ENCODE measurements at places on chromosomes 2 and 18.

GRCh38 chr18:55607773-55608172 lies 19.8 kb upstream of the TCF4 start:
- DNase-seq = no peak

- DNase-seq = no peak
These were observed 141.5 kb downstream of the SPHKAP start for GRCh38 chr2:228039752-228040534.

DNA sequence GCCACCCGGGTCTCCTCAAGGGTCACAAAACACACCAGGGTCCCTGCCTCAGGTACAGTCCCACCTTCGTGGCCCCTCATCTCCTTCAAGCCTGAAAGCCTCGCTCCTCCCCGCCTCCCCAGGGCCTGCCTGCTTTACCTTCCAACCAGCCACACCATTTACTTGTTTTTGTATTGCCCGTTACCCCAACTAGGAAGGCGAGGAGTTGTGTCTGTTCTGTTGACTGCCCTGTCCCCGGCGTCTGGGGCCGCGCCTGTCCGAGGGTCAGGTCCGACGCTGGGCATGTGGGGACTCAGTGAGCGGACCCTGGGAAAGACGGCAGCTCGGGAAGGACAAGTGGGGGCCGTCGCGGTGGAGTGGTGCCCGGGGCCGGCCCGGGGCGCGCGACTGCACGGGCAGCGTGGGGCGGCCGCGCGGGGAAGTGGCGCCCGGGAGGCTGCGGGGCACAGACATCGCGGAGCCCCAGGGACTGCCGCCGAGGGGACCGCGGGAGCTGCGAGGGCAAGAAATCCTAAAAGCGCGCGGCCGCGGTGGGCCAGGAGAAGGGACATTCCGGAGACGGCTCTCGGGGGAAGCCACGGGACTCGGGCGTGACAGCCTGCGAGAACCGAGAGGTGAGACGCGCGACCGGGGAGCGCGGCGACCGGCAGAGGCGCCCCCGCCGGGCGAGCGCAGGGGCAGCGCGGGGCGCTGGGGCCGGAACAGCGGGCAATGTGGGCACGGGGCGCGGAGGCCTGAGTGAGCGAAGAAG lies 797 bp upstream of the GRHL1 start:
- DNase-seq = peak; percentile 24

- no peak for DNase-seq
These were observed 79.2 kb upstream of the PAPOLG start for GRCh38 chr2:60676706-60677330.

- no peak for DNase-seq
These were observed 43.9 kb downstream of the ATIC start for GRCh38 chr2:215355801-215356200.

- DNase-seq = no peak
These were observed 4.9 kb downstream of the ERFE start for GRCh38 chr2:238163481-238164198.

DNA sequence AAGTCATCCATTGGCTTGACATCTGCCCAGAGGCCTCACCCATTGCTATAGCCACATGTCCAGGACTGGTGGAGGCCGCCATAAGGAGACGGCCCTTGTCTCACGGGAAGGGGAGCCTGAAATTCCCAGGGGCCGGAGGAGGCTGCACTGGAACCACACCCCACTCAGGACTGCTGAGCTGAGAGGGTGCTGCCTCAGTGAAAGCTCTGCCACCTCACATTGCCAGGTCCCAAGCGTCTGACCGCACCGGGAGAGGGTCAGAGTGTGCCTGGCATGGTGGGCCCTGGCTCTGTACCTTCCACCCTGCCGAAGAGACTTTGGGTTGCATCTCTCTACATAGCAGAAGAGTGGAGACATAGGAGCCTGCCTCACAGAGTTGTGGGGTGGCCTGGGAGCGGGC lies 134.1 kb upstream of the GLI2 start:
- no peak for DNase-seq

DNA sequence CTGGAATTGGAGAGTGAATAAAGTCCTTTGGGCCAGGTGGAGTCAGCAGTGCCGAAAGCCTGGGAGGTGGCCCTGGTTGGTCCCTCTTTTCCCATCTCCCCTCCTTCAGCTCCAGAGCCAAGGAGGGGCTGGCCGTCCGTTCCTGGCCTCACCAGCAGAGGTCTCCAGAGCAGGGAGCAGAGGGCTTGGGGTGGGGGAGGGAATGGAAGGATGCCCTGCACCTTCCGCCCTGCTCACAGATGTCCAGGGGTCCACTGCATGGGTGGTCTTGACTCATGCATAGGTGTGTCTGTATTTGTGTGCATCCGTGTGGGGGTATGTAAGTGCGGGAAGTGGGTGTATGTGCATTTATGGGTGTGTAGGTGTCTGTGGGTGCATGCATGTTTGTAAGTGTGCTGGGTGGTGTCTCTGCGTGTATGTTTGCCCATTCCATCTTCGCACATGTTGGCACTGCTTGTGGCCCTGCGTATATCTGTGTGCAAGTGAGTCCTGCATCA lies 201.8 kb downstream of the ZFP36L2 start:
- no peak for DNase-seq

DNA sequence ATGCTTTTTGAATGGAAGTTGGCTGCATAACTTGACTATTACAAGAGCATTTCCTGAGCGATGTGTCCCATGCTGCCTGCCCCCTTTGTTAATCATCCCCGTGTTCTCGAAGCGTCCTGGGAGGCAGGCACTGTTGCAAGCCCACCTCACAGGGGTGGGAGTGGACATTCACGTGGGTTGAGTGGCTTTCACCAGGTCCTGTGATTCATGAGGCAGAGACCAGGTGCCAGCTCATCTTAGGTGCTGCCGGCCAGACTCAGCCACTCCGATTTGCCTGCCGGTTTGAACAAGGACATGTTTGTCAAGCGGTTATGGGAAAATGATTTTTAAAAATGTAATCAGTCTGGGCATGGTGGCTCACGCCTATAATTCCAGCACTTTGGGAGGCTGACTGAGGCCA lies 112.5 kb downstream of the ZNF532 start:
- no peak for DNase-seq

GRCh38 chr18:63137999-63138435 lies 181.6 kb downstream of the BCL2 start:
- DNase-seq = no peak

- no peak for DNase-seq
These were observed 376.7 kb upstream of the SOX11 start for GRCh38 chr2:5315512-5315911.

DNA sequence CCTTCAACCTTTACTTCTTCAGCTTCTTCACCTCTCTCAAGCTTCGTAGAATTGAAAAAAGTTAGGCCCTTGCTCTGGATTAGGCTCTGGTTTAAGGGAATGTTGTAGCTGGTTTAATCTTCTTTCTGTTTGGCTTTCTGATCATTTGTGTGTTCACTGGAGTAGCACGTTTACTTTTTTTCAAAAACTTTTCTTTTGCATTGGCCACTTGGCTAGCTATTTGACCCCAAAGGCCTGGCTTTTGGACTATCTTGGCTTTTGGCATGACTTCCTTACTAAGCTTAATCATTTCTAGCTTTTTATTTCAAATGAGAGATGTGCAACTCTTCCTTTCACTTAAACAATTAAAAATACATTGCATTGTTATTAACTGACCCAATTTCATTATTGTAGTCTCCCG lies 1154.8 kb upstream of the ZEB2 start:
- DNase-seq = no peak

GRCh38 chr2:71685073-71685848 lies 231.9 kb downstream of the DYSF start:
- DNase-seq = no peak

GRCh38 chr2:9474361-9475057 lies at the start of gene IAH1:
Gene IAH1 (plus strand): TSS chr2:9474551. CDS start chr2:9474567, 16 bp downstream.
- DNase-seq = peak; percentile 51

GRCh38 chr2:201977651-201978050 lies 56.0 kb upstream of the FZD7 start:
- no peak for DNase-seq

- DNase-seq = no peak
These were observed 472 bp downstream of the SLC20A1 start for GRCh38 chr2:112646102-112646719.

DNA sequence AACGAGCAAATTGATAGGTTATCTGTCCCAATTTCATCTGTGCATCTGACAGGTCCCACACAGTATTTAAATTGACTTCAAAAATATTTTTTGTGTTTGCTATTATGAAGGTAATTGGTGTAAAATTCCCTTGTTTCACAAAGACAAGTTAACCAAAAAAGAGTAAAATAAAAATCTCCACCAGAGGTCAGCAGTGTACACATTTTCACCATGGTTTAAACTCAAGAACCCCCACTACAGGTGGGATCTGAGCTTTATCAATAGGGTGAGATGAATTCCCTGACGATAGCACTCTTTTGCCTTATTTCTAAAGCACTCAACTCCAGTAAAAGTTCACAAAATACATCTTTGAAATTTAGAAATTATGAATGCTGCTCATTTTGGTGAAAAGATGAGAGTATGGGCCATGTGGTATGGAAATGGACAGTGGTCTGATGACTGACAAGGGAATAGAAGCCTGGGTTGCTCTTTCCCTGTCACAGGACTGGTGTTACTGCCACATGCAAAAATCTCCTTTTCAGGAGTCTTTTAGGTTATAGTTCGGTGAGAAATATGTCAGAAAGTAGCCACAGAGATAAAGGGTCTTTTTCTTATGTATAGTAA lies 68.0 kb downstream of the SERPINB8 start:
- no peak for DNase-seq

- no peak for DNase-seq
These were observed 62.0 kb upstream of the FZD7 start for GRCh38 chr2:201971531-201972228.

- no peak for DNase-seq
These were observed 59.8 kb downstream of the SLC4A3 start for GRCh38 chr2:219687272-219687671.

DNA sequence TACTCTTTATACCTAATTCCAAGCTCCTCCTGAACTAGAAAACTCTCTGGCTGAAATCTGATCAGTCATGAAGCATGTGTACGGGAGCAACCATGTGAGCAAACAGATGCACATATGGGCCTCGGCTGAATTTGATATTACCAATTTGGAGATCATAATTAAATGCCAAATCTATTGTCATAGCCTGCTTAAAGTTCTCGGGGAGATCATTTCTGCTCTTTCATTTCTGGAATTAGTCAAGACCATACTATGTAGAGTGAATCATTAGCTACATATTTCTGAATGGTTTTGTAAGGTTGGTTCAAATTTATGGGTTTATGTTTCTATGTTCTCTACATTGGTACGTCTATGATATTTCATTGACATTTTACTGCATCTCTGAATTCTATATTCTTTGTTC lies 205.5 kb downstream of the UBE2E3 start:
- no peak for DNase-seq

DNA sequence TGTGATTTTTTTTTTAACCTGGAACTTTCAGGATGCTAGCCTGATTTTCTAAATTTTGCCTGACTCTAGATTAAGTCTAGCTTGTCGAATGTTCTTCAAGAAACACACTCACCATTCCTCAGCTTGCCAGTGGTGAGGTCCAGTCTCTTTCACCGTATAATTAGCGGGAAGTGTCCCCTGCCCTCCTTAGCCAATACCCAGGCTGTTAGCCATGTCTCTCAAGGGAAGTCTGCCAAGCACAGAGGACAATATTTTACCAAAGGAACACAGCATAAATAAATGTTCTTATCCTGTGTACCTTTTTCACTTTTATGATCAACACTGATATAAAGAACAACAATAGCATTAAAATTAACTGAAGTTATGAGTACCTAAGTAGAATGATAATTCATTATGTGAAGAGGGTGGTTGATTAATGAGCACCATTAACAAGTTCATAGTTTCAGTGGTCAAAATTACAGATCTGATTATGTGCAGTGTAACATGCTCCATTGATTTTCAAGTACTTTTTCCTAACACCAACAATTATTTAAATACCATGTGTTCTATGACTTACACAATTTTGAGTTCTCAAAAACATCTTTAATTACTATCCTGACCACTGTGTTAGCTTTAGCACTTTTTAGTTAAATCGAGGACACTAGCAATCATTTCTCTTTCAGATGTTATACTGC lies 445.8 kb upstream of the RAB12 start:
- no peak for DNase-seq
